Testis (tissue), 5 donors: ENCODE measurements at places on chromosomes 7 and 10.

DNA sequence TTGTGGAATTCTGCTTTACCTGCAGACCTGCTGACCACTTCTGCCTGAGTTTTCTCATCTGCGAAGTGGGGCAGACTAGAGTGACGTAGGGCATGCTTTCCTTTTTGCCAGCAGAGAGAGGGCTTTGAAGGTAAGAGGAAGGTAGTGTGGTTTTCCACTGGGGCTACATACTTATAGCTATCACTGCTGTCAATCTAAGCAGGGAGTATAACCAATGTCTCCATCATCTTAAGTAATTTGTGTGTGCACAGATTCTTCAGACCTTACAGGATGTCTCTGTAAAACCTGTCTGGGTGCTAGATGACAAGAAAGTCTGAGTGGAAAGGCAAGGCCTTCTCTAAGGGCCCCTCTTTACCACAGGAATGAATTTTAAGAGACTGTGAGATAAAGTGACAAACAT lies 106.8 kb downstream of the RBM20 start:
- DNase-seq: no peak

DNA sequence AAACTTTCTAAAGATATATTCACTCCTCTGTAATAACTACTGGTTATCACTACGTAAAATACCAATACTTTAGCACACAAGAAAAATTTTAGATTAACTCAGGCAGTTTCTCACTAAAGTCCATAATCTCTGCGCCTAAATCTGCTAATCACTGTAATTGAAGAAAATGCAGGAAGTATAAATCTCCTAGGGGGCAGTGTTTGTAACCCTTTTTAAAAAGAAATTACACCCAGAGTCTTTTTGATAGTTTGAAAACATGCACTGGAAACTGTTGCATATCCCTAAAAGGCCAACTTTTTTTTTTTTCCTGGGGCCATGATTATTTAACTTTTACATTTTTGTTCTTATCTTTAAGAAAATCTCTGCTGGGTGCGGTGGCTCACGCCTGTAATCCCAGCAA lies 209.6 kb downstream of the KIAA1217 start:
- DNase-seq: no peak

DNA sequence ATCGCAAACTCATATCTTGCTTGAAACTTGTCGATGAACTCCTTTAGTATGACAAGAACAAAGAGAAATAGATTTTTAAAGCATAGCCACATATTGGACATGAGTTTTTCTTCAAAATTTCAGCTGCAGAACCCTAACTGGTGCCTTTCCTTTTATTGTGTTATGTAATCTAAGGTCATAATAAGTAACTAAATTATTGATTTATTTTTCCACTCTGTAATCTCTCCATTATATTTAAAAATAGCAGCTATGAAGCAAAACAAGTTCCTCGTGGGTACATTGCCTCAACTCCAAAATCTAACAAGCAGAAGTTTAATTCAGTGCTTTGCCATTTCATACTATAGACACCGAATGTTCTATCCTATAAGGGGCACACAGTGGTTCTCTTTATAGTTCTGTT lies 159.2 kb upstream of the PRSS1 start:
- DNase-seq: no peak

- no peak for DNase-seq
These were observed 73.4 kb downstream of the ABI1 start for GRCh38 chr10:26787362-26787761.

DNA sequence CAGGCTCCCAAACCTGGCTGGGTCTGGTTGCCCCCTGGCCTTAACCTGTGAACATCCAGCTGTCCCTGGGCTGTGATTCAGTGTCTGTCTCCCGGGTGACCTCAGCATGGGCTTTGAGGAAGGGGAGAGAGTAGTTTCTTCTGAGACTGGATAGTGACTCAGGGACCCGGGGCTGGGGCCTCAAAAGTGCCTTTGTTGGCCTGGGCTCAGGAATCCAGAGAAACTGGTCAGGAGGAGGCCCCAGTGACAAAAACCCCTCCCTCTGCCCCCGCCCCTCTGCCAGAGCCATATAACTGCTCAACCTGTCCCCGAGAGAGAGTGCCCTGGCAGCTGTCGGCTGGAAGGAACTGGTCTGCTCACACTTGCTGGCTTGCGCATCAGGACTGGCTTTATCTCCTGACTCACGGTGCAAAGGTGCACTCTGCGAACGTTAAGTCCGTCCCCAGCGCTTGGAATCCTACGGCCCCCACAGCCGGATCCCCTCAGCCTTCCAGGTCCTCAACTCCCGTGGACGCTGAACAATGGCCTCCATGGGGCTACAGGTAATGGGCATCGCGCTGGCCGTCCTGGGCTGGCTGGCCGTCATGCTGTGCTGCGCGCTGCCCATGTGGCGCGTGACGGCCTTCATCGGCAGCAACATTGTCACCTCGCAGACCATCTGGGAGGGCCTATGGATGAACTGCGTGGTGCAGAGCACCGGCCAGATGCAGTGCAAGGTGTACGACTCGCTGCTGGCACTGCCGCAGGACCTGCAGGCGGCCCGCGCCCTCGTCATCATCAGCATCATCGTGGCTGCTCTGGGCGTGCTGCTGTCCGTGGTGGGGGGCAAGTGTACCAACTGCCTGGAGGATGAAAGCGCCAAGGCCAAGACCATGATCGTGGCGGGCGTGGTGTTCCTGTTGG lies at the start of gene CLDN4:
Gene CLDN4 (plus strand): TSS at position 316 of the 903 bp plus-strand sequence. CDS start 206 bp downstream, at position 522.
- no peak for DNase-seq

DNA sequence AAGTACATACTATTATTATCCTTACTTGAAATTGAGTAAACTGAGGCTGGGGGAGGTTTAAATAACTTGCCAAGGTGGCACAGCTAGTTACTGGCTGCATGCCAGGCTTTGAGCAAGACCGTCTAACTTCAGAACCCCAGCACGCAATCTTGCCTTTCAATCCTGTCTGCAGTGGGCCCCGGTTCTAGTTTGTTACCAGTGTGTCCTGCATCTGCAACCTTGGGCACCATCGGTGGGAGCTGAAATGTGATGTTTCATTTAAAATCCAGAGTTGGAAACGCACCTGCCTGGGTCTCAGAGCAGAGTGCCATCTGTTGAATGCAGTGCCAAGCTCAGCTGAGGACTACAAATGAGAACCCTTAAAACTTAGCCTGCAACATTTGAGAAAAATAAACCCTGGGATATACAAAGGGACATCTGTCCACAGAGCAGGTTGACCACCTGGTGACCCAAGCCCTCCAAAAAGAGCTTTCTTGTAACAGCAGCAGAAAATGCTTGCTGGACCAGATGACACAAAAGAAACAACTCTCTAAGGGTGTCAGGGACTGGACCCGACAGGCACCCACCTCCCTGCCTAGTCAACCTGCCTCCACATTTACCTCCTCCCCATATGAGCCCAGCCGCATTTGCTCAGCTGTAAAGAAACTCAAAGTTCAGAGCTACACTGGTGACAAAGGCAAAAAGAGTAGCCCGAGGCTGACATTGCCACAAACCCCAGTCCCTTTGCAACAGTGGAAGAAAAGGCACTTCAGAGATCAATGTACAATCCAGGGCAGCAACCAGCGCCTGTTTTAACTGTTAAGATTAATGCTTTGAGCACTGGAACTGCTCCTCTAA lies 1.7 kb downstream of the SH3PXD2A start:
- DNase-seq: no peak

- no peak for DNase-seq
These were observed 322.8 kb downstream of the GLRX3 start for GRCh38 chr10:130459011-130459410.

- no peak for DNase-seq
These were observed 181.3 kb downstream of the BAMBI start for GRCh38 chr10:28858646-28859045.

DNA sequence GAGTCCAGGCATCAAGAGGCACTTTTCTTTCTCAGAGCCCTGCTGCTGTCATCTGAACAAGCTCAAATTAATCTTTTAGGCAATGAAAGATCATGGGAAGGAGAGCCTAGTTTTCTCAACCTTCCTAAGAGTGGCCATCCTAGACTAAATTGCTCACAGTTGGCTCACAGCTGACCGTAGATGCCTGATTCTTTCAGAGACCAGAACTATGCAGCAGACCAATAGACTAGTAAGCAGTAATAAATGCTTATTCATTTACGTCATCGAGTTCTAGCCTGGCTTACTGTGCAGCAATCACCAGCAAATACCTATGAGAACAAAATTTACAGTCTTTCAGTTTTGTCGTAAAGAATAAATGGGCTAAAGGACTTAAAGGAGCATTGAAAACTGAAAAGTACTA lies 602.9 kb upstream of the GHITM start:
- no peak for DNase-seq
